ENCODE measurements at places on chromosomes 4 and X. TPM values are rescaled to one million over a fixed set of nuclear protein-coding genes. Genes with fewer than 3 reads are reported as not detected.

GRCh38 chr4:24322995-24323394, 261.4 kb downstream of the DHX15 start:
- DNase-seq: no peak

GRCh38 chr4:67933755-67934154, 29.5 kb downstream of the TMPRSS11A start:
- no peak for DNase-seq

GRCh38 chrX:130637591-130637990, 235.8 kb downstream of the RBMX2 start:
- no peak for DNase-seq

- DNase-seq: peak; percentile 83
Measured at GRCh38 chr4:7103031-7103606, 35.3 kb upstream of the GRPEL1 start.

- no peak for DNase-seq
Measured at GRCh38 chr4:61086357-61086756, 113.8 kb upstream of the ADGRL3 start.

DNA sequence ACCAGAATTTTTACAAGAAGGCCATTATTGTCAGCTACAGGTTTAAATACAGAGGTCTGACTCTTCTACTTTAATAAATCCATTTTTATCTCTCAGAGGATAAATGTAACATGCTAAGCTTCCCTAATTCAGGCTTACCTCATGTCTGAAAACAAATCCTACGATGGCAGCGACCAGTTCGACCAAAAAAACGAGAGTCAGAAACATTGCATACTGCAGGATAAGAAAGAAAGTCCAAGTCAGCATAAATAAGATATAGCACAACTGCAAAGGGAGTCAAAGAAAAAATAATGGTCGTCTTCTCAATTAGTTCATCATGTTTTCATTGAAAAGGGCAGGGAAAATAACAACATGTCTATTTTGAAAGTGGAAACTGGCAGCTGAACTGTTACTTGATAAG, 1.6 kb downstream of the TSPAN6 start:
- DNase-seq: no peak

DNA sequence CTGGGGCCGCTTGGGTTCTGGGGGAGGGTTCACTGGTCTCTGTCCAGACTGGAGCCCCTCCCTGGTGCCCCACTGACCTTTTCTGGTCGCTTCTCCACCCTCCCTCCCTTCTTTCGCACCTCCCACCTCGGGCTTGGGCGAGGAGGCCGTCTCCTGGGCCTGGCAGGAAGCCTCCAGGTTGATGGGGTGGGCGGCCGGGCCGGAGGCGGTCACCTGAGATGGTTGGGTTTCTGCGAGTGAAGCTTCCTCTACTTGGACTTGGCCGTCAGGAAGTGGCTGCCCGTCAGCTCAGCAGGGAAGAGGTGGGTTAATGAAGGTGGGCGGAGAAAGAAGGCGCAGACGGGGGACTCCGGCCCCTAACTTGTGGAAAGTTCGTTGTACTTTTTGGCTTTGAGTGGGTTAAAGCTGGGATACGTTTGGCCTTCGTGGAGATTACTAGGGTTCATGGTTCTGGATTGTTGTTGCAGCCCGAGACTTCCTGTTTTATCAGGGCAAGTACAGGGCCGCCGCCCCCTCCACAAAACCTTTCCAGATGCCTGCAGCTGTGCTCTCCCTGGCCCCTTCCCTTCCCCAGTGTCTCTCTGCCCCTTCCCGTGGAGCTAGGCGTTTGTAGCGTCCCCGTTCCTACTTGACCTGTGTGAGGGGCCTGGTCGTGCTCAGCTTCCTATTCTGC, 1.2 kb downstream of the AKAP17A start:
- no peak for DNase-seq

DNA sequence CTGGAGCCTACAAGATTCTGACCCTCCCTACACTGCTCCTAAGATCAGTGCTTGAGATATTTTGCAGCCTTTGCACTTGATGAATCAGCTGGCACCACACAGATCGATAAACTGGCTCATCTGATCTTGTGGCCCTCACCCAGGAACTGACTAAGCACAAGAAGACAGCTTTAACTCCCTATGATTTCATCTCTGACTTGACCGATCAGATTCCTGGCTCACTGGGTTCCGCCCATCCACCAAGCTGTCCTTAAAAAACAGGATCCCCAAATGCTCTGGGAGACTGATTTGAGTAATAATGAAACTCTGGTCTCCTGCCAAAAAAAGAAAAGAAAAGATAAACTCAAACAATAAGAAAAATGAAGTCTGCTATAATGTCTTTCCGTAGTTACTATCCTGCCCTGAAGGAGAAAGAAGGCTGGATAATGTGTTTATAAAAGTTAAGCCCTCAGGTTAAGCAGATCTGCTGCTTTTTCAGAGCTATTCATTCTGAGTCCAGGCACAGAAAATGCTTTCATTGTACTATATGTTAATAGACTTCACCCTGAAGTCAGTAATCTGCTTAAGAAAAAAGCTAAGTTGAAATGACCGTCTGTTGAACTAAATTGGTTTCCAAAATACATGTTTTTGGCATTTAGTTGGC, 795.2 kb downstream of the TRIML1 start:
- DNase-seq: no peak

DNA sequence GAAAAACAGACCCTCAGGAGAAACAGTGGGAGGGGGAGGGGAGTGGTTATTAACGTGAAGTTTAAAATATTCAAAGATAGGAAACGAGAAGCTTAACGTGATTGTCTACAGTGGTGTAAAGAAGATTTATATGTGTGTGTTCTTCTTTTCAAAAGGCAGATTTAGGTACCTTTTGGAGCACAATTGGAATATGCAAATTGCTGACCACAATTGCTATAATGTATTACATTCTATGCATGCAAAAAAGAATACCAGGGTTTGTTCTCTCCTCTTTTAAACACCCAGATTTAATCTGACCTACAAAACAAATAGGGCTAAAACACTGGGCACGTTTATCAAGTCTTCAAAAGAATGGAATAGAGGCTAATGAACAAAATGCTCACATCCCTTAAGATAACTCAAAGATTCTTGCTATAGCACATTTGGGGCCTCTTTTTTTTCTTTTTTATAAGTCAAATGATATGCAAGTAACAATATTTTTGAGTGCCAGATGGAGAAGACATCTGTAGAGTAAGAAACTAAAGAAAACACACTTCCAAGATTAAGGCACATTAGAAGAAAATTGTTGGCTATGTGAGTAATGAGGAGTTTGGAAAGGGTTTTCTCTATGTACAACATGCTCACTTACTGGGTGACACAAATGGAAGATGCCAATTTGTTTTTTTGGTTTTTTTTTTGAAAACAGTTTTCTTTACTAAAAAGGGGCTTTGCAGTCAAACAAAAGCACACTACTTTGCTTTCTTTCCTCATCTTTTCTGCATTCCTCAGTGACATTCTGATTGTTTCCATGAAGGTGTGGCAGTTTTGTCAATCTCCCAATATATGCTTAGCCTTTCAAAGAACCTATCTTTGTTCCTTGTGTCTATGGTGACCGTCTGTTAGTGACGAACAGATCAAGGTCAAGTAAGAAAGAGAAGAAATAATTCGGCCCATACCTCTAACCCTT, 240.3 kb downstream of the PALLD start:
- DNase-seq: no peak

GRCh38 chr4:36152735-36153134, 91.6 kb downstream of the ARAP2 start:
- DNase-seq: no peak

Gene DUSP21
- not detected for total RNA-seq

Gene FAM114A1
- 20.3 TPM for total RNA-seq

Gene OTC
- total RNA-seq: 0.92 TPM

Measured in dorsolateral prefrontal cortex (tissue), 122 donors.